ENCODE measurements at places on chromosomes 2 and 18.

GRCh38 chr2:11553661-11554398, 20.0 kb downstream of the GREB1 start:
- DNase-seq, result no peak

- no peak for DNase-seq
Observed at GRCh38 chr18:74791501-74792194, 194.0 kb downstream of the ZNF407 start.

DNA sequence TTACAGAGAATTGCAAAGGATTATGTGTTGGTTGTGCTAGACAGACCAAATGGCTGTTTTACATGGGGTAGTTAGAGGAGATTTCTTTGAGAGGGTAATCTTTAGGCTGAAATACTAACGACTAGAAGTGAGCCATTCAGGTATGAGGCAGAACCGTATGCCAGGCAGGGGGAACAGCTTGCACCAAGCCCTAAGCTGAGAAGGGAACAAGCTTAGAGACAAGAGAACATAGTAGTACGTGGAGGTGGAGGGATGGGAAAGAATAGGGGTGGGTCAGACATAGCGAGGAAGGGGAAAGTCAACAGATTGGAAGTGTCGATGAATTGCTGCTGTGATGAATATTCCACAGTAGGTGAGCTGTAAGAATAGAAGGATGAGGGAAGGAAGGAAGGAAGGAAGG, 20.0 kb upstream of the CRIM1 start:
- DNase-seq, result no peak

DNA sequence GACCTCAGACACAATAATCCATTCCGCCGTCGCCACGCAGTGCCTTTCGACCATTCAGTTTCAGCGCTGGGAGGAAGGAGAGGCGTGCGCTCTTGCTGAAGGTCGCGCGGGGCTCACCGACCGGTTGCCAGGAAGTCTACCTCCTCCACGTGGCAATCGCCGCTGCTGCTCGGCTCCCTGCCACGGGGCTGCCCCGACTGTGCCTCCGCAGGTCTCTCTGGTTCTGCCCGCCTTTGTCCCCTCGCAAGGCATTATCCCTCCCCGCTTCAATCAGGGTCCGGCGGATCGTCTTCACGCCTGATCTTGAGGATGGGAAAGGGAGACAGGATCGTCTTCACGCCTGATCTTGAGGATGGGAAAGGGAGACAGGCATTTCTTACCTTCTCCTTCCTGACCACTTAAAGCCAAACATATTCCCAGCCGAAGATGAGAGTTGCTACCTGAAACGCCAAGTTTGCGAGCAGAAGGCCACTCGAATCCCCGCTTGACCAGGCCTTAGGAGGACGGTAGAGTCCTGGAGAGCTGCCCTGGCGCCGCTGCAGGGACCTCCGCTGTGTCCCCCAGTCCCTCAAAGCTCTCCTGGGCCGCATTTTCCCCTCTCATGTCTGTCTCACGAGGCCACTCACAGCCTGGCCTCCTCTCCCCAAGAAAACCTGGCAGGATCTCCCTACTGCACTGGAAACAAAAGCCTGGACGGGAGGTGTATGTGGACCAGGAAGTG, 4.3 kb upstream of the GPR45 start:
- no peak for DNase-seq

DNA sequence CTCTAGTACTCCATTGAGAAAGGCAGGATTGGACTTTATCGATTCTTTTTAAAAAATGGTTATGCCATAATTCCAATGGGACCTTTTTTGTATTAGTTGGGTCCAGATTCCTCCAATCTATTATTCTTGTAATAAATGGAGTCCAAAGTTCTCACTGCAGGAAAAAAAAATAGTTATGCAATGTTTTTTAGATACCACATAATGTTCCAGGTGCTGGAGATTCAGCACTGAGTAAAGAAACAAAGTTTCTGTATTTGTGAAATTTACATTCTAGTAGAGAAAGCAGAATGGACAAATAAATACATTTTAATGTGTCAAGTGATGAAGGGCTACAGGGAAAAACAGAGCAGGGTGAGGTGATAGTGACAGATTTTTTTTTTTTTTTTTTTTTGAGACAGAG, 78.5 kb upstream of the MYCN start:
- DNase-seq, result no peak
